DMS 273 treated with DMSO at 0.1 percent for 48 hours (cell line): ENCODE measurements at places on chromosomes 16 and 17.
A peak's percentile ranks its signal among the peaks of the same experiment; 100 is the strongest.

DNA sequence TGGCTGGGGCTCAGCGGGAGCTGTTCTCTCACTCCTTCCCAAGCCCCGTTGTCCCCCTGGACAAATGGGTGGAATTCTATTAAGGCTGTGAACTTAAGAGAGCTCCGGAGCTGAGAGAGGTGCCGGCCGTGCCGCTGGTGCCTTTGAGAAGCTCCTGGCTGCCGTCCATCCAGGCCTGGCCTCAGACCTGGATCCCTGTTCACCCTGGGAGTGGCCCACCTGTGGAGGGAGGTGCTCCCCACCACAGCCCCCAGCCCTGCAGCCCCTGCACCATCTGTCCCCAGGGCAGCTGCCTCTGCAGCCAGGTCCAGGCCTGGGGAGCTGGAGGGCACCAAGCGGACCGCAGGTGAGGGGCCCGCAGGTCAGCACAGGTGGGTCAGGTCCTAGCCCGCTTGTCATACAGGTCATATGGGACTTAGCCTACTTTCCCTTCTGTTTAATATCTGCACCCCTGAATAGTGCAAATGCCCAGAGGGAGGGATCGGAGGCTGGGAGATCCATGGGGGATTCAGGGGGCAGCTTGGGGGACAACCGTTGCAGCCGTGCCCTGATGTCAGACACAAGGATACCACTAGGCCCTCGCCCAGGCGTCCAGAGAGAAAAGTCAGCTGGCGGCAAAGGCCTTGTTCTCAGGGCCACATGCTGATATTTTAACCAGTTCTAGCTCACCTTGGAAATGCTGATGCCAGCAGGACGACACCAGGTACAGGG lies 15.2 kb upstream of the METRNL start:
- no peak for DNase-seq

GRCh38 chr17:11900041-11900476 lies 97.2 kb downstream of the ZNF18 start:
- no peak for DNase-seq

GRCh38 chr17:37710344-37710886 lies 34.4 kb downstream of the HNF1B start:
- DNase-seq, result no peak

- no peak for DNase-seq
Measured at GRCh38 chr17:73346501-73347162, 34.8 kb upstream of the CDC42EP4 start.

GRCh38 chr16:27426423-27427408 lies 24.7 kb downstream of the IL21R start:
- DNase-seq, result peak; percentile 37

DNA sequence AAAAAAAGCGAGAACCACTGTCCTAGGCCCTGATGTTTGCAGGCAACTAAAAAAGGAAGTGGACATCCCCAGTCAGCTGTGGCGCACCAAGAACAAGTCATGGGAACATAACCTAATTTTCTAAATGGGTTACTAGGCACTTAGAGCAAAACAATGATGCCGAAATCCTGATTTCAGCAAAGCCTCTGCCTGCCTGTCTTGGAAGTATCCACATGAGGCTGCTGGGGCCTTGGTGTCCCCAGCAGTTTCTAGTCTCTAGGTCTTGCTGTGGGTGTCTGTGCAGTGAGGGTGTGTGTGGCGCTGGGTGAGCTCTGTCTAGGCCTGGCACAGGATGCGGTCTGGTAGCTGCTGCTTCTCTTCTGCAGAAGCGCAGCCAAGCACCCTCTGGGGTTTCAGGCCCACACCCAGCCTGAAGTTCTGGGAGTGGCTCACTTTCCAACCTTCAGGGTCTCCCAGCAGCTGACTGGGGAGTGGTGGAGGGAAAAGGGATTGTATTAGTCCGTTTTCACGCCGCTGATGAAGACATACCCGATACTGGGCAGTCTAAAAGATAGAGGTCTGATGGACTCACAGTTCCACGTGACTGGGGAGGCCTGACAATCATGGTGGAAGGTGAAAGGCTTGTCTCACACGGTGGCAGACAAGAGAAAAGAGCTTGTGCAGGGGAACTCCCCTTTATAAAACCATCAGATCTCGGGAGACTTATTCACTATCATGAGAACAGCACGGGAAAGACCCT lies 21.1 kb downstream of the STH start:
- no peak for DNase-seq

- DNase-seq, result no peak
Measured at GRCh38 chr16:76226011-76226410, 51.2 kb upstream of the CNTNAP4 start.

DNA sequence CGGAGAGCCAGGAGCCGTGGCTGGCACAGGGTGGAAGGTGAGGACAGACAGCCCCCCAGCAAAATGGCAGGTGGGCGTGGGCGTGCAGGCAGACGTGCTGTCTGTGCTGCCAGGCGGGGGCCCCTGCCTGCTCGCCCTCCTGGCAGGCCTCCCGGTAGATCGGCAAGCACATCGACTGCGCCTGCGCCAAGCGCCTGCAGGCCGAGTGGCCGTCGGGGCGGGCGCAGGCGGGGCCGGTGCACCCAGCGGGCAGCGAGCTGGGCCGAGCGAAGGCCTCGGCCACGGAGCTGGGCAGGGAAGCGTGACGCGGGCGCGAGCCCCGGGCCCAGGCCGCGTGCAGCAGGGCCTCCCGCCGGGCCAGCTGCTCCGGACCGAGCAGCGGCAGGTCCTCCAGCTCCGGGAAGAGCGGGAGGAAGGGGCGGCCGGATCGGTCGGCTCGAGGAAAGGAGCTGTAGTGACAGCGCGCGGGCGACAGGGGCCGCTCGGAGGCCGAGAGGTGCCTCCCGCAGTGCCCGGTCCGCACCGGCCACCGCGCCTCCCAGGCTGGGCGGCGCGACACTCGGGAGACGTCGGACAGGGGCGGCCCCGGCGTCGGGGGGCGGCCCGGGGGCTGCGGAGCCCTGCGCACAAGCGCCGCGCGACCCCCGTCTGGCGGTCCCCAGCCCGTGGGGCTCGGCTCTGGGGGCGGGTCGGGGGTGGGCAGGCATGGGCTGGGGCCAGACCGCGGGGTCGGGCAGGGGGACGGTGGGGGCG lies 16.9 kb downstream of the GRIN2C start:
- DNase-seq, result peak; percentile 79

DNA sequence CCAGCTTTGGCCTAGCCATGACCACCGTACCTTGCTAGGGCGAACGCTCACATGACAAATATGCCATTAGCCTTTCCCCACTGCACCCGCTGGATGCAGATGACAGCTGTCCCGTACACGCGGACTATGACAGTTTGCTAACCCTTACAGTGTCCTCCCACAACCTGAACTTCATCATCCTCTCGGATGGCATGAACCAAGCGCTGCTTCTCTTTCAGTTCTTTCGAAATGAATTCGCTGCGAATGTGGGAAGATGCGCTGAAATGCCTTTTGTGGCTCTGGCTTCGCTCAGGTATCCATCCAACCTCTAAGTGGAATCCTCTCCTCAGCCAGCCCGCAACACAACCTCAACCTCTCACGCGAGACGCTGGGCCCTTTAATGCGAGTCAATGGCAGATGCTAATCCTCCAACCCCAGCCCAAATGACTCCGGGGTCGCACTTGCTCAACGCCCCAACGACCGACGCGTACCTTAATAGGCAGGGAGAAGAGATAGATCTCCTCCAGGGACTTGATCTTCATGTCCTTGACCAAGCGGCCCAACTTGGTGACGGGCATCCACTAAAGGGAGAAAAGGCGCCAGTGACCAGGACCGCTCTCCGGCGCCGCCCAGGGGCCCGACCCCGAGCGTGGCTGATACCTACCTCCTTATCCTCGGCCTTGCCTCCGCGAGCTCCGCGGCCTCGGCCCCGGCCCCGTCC lies 670 bp downstream of the RPS2 start:
- no peak for DNase-seq

GRCh38 chr17:81212365-81212764 lies 10.4 kb downstream of the CEP131 start:
- no peak for DNase-seq

DNA sequence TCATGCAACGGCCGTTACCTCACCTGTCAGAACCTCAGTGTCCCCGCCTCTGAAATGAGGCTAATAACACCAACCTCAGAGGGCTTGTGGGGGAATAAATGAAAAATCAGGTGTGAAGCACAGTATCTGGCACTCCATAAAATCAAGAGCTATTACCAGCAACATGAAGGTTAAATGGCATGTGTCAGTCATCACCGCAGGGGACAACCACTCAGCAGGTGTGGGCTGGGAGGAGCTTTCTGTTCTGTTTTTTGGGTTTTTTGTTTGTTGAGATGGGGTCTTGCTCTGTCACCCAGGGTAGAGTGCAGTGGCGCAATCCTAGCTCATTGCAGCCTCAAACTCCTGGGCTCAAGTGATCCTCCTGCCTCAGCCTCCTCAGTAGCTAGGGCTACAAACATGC lies 16.8 kb upstream of the KRT19 start:
- no peak for DNase-seq

GRCh38 chr17:75548813-75549212 lies 23.3 kb downstream of the LLGL2 start:
- no peak for DNase-seq

DNA sequence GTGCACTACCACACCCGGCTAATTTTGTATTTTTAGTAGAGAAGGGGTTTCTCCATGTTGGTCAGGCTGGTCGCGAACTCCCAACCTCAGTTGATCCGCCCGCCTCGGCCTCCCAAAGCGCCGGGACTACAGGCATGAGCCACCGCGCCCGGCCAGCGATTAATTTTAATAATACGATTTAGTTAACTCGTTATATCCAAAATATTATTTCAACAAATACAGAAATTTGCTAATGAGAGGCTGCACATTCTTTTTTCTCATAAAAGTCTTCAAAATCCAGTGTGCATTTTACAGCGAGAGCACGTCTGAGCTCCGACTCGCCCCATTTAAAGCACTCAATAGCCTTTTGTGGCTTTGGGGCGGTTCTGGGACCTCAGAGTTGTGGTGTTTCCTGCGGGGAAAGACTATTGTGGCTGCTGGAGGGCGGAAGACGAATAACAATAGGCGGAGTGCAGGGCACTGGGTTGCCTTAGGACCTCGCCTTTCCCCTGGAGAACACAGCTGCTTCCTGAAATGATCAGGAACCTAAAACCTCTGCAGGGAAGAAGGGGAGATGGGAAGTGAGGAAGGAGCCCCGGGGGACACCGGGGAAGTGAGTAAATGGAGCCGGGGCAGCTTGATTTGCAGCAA lies 2.9 kb upstream of the ZSCAN10 start:
- no peak for DNase-seq

- no peak for DNase-seq
Measured at GRCh38 chr17:73921306-73921705, 277.1 kb upstream of the SDK2 start.

DNA sequence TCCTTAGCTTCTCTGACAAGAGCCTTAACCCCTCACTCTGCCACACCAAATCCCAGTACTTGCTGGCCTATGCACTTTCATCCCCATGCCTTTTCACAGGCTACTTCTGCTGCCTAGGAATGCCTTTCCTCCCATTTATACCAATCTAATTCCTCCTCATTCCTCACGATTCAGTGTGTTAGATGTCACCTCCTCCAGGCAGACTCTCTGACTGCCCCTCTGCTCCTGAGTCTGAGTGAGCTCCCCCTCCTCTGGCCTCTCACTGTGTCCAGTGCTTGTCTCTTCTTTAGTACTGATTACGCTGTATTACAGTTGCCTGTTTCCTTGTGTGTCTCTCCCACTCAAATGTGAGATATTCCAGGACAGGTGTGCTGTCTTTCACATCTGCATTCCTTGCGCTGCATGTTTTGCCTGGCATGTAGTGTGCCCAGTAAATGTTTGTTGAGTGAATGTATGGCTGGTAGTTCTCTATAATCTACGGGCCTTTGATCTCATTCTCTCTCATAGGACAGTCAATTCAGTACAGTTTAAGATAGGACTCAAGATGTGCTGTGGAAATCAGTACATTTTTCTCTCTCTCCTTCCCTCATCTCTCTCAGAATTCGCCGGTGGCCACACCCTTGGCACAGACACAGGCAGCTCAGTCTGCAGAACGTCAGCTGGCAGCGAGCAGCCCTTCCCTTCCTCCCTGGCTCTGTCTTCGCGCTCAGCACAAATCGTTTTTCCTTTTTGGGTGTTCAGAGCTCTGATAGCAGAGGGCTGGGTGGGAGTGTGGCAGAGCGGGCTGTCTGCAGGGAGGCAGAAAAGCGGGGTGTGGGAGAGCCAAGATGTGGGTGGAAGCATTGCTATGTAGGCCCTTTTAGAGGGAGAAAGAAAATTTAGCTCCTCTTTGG lies 18.5 kb downstream of the ARL4D start:
- DNase-seq, result no peak

GRCh38 chr16:30444231-30445148 lies 1.2 kb downstream of the SEPHS2 start:
- DNase-seq, result no peak

- peak; percentile 61 for DNase-seq
Measured at GRCh38 chr17:56319531-56319930, 166.3 kb downstream of the ANKFN1 start.

DNA sequence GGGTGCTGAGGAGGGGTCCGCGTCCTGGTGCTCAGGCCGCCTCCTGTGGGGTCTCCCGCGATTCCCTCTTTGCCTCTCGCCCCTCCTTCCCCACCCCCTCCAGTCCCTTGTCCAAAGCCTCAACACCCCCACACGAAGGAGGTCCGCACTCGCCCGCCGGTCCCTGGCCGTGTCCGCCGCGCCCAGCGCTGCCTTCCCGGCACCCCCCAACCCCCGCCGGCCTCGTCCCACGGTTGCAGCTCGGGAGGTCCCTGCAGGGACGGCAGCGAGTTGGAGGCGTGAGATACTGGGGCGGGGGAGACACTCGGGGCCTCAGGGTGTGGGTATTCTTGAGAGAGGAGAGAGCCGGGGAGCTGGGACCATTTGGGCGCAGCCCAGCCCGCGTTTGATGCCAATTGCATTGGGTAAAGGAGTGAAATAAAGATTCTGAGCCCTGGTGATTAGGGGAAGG lies 468 bp downstream of the FLYWCH2 start:
- DNase-seq, result no peak

DNA sequence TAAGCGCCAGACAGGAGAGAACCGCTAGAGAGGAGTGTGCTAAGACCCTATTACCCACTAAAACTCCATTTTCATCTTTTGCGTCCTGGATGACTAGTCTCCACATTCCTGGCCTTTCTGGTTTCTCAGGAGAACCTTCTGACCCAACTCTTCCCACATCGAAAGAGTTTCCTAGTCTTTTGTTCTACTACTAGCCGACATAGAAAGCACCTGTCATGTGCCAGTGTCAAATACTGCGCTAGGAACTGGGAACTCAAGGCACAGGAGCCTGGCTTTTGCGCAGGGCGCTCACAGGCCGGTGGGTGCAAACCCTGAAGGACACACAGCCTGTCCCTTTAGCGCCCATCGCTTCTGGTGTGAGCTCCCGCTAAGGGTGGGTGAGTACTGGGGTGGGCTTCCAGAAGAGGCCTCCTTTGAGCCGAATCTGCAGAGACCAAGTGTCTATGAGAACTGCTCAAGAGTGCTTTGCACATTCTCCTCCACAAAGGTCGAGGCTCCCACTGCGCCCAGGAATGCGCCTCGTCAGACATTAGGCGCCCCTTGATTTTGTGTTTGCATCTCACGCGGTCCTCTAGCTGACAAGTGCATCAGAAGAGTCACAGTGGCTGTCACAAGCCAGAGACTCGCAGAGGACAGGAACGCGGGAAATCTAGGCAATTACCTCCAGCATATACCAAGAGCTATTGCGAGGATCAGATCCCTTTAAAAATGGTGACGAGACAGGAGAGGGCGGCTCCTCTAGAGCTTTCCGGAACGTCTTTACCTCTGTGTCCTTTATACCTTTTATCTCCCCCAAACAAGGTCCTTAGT lies 2.0 kb upstream of the PSMB3 start:
- no peak for DNase-seq

GRCh38 chr17:63478814-63479494 lies 2.1 kb downstream of the ACE start:
- DNase-seq, result peak; percentile 30
